ENCODE measurements at places on chromosomes 5 and 9.

DNA sequence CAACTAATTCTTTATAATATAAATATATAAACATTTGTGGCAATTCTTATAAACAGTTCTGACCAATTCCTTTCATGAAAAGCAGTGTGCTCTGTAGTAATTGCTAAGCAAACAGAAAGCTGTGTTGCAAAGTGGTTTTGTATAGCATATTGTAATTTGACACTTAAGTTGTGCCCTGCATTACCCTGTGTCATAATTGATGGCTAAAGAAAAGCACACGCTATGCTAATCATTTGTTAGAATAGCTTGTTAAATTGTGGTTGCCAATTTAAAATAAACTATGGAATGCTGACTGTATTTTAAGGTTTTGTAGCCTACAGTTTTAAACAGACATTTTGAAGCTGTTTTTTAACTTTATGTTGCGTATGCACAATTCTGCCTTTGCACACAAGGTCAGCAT, 140.0 kb downstream of the PBX3 start:
- DNase-seq, result no peak

GRCh38 chr9:37362430-37362829, 60.1 kb upstream of the GRHPR start:
- DNase-seq, result no peak

- DNase-seq, result no peak
Observed at GRCh38 chr9:134150557-134151214, 13.7 kb downstream of the RNU6ATAC start.

GRCh38 chr9:79661279-79661678, 89.5 kb downstream of the TLE4 start:
- no peak for DNase-seq

DNA sequence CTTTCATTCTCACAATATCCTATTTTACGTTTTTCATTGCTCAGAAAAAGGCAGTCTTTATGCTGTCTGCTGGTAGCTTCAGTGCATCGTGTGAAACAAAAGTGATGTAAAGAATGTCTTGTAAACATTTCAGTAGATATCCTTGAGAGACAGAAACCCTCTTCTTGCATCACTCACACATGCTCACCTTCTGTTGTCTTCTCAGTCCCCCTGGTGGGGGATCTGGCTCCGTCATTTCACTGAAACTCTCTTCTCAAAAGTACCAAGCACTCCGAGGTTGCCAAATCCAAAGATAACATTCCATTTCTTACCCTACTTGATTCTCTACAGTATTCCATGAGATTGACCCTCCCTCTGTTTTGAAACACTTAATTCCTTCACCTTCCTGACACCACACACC, 46.1 kb upstream of the PCA3 start:
- DNase-seq, result no peak

DNA sequence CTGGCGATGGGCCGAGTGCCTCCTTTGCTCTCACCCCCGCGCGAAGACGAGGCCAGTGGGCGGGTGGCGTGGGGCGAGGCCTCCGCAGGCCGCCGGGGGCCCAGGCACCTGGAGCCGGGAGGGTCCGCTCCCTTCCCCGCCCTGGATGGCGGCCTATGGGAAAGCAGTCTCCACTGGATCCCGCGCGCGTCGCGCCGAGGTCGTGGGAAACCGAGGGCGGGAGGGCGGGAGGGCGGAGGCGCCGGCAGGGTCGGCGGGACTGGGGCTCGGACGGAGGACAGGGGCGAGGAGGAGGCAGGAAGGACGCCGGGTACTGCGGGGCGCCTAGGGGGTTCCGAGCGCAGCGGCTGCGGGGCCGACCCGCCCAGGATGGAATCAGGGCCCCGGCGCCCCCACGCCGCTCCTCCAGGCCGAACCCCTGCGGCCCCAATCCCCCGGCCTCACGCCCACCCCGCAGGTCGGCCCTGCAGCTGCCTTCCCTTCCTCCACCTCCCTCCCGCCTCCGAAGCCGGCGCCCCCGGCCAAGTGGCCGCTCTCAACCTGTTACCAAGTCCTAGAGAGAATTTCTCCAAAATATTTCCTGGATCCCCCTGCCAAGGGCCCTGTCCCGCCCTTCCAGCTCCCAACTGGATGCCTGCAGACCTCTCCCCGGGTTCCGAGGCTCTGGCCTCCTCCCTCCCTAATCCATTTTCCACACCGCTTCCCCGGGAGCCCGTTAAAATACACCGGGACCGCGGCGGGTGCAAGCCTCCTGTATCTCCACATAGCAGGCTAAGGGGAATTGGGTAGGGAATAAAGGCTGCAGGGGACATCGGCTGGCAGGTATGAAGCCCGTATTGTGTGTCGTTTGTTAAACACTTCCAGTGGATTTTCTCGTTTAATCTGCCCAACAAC, 146.3 kb downstream of the ERCC6L2 start:
- DNase-seq, result no peak

All from stimulated activated CD4-positive, alpha-beta T cell treated with anti-CD3 and anti-CD28 coated beads, TNF-alpha, amount 100 ng/mL, for 1 hour (primary cell).